ENCODE measurements at places on chromosomes 16 and 17.

DNA sequence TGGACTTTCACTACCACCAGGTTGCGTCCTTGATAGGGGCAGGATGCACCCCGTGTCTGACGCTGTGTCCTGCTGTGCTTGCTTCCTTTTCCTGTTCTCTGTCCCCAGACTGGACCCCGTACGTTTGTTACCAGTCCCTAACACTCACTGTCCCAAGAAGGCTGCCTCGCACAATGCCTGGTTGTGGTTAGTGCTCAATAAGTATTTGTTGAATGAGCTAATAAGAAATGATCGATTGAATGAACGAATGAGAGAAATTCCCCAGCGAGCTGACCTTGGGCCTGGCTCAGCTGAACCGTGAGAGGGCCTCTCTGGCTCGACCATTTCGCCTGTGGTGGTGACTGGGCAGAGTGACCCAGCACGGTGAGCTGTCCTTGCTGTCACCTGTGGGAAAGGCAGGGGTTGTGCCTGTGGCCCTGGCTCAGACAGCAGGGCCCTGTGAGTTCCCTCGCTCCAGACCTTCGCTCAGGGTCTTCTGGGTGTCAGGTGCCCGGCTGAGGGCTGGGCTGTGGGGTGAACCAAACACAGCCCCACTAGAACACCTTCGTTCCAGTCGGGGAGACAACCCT is 20.9 kb downstream of the CMIP start:
- DNase-seq = no peak

GRCh38 chr16:87880117-87880696 is 10.9 kb upstream of the SLC7A5 start:
- DNase-seq = no peak

- DNase-seq = no peak
Measured at GRCh38 chr16:1151424-1152122, 1.3 kb upstream of the CACNA1H start.

DNA sequence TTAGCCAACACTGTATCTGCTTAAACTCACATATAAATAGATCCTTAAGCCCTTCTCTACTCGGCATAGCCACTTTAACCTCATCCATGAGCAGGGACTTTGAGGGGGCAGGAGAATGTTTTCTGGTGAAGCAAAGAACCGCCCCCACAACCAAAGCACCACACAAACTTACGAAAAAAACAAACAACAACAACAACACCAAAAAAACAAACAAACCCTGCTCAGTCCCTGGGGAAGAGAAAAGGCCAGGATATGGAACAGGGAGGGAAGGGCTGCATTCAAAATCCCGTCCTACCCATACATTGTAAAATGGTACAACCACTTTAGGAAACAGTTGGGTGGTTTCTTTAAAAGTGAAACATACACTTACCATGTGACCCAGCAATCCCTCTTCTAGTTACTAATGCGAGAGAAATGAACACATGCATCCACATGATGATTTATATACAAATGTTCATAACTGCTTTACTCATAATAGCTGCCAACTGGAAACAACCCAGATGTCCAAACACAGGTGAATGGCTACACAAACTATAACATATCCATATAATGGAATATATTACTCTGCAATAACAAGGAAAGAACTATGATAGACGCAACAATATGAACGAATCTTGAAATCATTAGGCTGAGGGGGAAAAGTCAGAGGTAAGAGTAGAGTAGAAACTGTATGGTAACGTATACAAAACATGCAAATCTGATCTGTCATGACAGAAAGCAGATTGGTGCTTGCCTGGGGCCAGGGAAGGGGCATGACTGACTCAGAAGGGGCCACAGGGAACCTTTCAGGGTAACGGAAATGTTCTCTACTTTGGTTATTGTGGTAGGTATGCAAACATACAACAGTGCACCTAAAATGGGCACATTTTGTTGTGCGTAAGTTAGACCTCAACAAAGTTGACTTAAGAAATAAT is 37.7 kb upstream of the TOB1 start:
- DNase-seq = no peak

- no peak for DNase-seq
Measured at GRCh38 chr16:28609631-28610594, at the start of gene SULT1A1. Gene SULT1A1, minus strand, starts transcription at chr16:28610044. Its CDS starts 1,189 bp downstream, at chr16:28608855.

GRCh38 chr17:27458524-27458908 is 2.3 kb downstream of the KSR1 start:
- DNase-seq = no peak

- no peak for DNase-seq
Measured at GRCh38 chr17:45232514-45233422, 11.1 kb downstream of the FMNL1 start.

DNA sequence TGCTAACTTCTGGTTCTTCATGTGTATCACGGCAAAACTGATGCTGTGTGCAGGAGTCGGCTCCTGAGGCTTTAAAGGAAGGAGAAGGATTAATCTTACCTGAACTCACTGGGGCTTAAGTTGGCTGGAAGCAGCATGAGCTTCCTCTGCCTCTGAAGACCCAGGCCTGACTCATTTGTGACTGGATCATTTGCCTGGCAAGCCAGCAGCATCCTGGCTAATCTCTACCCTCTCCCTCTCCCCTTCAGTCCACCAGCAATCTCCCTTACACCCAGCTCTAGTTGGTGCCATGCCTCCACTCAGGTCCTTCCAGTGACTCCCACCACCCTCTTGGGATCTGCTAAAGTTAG is 150.3 kb downstream of the IRX3 start:
- DNase-seq = no peak

DNA sequence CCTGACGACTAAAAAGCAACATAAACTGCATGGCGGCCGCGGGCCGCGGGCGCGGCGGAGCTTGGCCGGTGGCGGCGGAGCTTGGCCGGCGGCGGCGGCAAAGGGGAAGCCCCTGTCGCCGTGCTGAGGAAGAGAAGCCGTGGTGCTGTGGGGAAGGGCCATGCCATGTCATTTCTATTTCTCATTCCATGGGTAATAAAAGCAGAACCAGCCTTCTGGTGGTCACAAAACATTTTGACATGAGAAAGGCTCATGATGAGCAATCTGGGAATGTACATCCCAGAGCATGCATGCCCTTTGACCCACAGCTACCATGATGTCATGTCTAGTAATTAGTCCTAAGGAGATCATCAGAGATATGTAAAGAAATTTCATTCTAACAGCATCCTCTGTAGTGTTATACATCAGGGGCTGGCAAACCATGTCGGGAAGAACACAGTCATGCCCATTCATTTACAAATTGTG is 23.9 kb upstream of the HEATR6 start:
- no peak for DNase-seq

DNA sequence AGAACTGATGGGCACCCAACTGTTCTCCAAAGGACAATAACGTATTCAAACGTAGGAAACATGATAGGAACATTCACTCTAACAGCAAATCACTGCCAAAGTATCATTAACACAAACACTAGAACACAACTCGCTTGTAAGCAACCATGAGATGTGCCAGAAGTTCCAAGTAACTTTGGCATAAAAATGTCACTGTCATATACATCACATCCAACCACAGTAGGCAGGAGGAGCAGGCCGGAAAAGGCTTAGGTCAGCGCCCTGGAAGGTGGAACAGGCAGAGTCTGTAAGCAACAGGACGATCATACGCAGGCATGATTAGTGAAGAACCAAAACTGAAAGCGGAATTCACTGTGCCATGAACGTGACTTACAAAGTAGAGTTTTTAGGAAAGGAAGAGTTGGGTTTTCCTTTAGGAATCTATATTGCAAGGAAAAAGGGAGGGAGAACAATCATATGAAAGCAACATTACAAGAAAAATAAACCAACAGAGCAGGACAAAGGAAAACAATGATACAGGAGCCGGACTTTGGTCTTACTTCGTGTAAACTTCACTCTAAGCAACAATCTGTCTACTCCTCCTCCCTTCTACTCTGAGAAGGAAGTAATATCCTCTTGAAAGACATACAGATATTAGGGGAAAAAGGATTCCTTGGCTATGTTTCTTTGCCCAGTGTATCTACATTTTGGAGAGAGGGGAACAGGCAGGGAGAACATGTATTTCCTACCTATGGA is 52.3 kb downstream of the YWHAE start:
- DNase-seq = no peak

GRCh38 chr17:81420769-81421462 is 25.7 kb downstream of the BAHCC1 start:
- no peak for DNase-seq

DNA sequence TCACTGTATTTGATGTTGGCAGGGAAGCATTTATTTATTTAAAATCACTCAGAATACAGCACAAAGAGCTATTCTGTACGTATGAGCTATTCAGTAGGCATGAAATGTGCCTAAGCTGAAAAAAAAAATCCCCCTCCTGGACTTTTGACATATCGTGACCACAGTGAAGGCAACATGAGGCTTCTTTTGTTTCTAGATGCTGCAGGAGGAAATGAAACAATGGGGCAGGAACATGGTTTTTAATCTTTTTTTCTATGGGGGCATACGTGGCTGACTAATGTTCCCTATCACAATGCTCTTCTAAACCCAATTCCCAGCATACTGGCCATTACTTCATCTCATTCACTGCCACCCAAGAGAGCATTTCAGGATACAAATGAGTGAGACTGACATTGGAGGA is 191.0 kb upstream of the PMFBP1 start:
- no peak for DNase-seq

DNA sequence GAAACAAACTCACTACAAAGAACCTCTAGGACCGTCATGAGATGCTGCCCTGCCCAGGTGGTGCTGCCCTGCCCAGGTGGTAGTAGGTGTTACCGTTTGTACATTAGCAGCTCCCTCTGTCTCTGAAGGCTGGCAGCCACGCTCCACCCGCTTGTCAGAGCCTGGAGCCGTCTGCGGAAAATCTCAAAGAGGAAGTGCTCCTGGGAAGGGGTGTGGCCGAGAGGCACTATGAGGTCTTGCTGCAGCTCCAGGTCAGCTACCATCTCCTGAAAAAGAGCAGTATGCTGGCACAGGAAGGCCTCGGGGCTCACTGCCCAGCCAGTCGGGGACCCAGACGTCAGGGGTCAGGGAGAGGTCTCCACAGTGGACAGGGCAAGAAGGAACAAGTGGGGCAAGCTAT is 28.3 kb downstream of the ZNF276 start:
- DNase-seq = no peak

GRCh38 chr16:77739559-77739892 is 17.2 kb downstream of the NUDT7 start:
- DNase-seq = no peak

- DNase-seq = no peak
Measured at GRCh38 chr17:64497565-64498035, 746 bp upstream of the POLG2 start.

- DNase-seq = no peak
Measured at GRCh38 chr17:9226130-9226793, 205.0 kb downstream of the NTN1 start.

DNA sequence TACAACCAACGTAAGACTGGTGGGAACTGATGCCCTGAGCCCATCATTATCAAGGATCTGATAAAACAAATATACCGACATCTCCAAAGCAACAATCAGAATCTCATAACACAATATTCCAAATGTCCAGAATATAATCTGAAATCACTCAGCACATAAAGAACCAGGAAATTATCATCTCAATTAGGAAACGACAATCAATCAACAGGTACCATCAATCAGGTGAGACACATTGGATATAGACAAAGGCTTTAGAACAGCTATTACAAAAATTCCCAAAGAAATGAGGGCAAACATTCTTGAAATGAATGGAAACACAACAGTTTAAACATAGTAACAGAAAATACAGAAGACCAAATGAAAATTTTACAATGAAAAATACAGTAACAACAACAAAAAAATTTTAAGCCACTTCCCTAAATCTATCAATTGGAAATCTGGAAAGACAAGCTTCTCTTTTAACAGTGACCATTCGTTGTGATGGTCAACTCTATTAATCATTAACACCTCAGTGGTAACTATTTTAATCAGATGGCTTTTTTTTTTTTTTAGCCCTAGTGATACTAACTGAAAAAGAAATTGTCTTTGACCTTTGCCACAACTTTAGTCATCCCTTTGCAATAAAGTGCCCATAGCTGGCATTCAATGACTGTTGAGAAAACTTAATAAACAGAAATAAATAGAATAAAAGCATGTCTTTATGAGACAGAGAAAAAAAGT is 70.4 kb downstream of the USP32 start:
- DNase-seq = no peak

DNA sequence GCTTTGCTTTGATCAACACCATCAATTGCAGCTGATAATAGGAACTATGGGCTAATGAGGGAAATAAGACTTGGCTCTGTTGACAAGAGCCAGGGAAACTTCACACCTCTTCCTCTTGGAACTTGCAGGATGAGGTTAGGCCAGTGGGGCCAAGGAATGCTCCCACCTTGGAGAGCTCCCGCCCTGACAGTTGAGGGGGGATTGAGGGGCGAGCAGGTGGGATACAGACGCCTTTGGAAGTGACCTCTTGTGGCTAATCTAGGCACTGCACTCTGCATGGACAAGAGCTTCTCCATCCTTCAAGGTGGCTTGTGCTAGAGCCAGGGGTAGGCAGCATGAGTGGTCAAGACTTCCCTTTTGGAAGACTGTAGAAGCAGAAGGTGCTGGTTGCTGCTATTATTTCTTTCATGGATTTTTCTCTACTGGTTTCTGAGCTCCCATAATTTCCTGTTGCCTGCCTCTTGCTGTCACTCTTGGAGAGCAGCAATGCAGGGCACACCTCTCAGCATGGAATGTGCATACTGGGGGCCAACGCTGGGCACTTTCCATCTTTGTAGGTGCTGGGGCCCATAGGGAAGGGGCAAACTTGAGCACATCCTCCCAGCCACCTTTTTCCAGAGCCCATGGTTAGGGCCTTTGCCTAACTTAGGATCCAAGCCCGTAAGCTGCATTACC is 2.3 kb upstream of the PHF12 start:
- peak; percentile 74 for DNase-seq

DNA sequence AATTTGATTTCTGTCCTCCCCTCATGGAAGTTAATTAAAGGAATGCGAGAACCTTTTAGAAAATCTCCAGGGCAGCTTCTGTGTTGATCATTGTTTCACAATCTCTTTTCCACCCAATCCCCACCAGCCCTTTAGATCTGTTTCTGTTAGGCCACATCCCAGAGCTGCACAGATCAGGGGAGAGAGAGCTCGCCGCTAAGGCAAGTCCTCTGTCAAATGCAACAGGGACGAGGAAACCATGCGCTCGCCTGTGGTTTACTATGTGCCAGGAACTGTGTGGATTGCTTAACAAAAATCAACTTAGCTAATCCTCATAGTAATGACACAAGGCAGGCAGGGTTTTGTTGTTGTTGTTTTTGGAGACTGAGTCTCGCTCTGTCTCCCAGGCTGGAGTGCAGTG is 115.4 kb downstream of the SALL1 start:
- no peak for DNase-seq

Data from neural crest cell (in vitro differentiated cells).